LNCaP clone FGC (cell line): ENCODE measurements at places on chromosomes 5 and 9.

- DNase-seq = no peak
Measured at GRCh38 chr5:132747616-132748440, 602 bp downstream of the CCNI2 start.

- no peak for DNase-seq
Measured at GRCh38 chr9:3608011-3608410, 82.2 kb upstream of the RFX3 start.

DNA sequence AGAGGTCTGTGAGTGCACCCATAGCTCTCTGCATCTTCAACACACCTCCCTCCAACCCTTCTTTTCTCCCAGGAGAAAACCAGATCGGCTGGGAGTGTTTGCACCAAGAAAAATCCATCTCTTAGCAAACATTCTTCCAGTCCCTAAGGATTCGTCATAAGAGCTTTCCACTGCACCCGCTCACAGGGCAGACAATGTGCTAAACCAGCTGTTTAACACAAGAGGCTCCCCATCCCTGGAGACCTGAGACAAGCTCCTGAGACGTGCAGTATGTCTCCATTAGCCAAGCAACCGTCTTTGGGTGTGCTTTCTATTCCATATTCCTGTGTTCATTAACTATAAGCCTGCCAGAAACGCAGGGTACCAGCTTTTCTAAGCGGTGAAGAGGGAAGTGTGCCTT, 93.6 kb upstream of the ZNF462 start:
- no peak for DNase-seq

DNA sequence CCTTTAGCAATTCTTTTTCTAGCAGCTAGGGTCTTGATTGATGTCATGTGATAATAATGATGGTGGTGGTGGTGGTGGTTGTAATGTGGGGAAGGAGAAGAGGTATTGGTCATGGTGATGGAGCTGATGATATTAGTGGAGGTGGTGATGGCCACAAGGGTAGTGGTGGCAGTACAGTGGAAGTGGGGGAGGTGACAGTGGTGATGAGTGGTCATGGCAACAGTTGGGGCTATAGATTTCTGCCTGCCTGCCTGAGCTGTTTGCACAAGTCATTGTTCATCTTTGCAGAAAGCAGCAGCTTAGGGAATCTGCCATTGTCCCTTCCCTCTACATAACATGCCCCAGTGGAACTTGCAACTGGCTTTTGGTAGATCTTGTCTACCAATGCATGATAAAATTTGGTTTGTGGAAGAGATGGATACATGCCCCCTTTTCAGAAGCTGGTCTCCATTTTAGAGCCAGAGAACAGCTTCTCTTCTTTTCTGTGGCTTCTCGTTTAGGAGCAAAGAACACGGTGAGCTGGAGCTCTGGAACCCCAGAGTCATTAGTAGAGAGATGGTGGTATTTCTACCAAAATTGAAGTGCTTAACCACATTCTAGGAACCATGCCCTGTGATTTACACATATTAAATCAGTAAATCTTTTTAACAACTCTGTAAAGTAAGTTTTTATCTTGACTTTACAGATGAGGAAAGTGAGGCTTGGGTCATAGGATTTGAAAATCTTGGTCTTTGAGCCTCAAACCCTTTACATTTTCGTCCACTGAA, 100.3 kb downstream of the AOPEP start:
- DNase-seq = no peak

DNA sequence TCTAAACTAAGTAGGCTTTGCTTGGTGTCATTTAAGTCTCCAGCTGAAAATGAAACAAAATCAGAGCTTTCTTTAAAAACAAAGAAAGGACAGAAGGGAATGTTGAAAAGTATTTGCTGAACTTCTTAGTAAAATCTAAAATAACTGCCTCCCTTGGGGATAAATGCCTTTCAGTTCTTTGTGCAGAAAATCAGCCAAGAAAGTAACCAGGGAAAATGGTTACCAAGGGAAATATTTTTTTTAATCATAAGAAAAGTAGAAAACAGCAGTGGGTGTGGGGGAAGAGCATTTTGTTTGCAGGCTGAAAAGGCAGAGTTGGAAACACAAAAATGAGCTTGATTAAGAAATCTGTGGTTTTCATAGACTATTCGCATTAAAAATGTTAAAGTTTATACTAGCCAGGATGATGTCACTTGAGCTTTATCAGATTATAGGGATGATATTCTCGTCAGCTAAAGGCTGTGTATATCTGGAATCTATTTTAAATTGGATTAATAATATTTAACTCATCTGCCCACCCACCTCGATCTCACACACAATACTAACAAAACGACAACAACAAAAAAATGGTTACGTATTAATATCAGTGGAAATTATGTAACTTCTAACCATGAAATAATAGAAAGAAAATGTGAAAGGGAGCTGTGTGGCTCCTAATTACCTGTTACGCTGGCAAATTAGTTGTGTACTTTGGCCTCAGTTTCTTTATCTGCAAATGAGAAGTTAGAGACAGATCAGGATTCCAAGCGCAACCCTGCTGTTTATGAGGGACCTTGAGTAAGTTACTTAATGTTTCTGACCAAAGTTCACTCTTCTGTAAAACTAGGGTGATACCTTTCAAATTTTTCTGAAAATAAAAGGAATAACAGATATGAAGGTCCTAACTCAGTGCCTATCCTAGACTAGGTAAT, at the start of gene ECM2:
Gene ECM2, minus strand, starts transcription at position 51 of the 911 bp plus-strand sequence. CDS start 13,124 bp downstream, outside the sequence.
- DNase-seq = no peak

DNA sequence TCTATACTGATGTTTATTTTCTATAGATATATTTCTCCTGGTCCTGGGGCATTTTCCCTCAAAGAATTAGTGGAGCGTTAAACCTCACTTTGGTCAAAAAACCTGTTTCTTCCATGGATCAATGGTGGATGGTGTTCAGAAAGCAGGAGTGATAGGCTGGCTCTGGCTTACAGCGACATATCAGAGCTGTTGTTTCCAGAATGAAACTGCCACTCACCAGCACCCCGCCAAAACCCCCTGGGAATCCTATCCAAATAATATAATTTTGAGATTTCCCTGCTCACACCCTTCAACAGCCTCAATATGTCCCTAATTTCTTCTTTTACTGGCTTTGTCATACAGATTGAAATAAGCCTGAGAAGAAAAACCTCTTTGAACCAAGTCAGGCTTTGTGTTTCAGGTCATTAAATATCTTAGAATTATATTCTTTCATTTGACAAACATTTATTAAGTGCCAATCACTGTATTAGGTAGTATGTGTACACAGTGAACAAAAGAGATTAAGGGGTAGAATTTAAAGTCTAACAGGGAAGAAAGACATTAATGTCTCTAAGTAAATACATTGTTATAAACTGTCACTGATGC, 144.5 kb upstream of the GPR151 start:
- no peak for DNase-seq

- DNase-seq = no peak
Measured at GRCh38 chr5:81469676-81470075, 75.7 kb upstream of the ACOT12 start.

GRCh38 chr5:53932351-53932750, 371.9 kb downstream of the NDUFS4 start:
- no peak for DNase-seq

GRCh38 chr9:133131506-133131905, 10.5 kb upstream of the RALGDS start:
- no peak for DNase-seq

DNA sequence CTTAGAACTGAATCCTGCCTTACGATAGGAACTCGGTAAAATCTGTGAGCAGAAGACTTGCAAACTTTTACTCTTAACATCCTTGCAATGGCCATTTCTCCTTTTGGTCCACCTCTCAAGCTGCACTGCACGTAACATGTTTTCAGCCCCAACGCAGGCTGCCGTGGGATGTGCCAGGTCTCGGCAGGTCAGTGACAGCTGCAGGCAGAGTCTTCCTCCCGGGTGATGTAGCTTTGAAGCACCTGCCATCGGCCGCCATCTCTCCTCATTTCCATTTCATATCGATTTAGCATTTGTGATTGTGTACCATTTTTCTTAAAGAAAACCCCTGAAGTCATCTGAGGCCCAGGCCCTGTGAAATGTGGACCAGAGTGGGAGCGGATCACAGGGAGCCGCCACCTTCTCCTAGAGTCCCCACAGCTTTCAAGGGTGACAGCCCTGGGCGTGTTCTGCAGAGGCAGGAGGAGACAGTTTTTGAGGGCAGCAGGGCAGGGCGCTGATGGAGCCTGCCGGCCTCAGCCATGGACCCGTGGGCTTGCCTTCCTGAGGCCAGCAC, 25.8 kb upstream of the LPCAT1 start:
- no peak for DNase-seq

- no peak for DNase-seq
Measured at GRCh38 chr9:3337515-3338225, 188.1 kb downstream of the RFX3 start.

DNA sequence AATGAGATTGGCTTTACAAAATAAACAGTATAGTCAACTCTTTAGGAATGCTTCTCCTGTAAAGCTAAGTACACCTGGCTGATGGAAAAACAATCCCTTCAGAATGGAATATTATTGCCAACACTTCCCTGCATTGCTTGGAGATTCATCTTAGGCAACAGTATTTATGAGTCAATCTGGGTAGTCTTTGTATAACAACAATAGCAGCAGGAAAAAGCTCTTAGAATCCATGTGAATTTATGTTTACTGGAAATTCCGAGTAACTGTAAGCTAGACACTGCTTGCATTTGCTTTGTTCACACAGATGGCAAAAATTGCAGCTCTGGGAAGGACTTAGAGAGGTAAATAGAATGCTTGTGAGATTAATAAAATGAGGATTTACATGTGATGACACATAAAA, 101.7 kb upstream of the NTRK2 start:
- DNase-seq = no peak

DNA sequence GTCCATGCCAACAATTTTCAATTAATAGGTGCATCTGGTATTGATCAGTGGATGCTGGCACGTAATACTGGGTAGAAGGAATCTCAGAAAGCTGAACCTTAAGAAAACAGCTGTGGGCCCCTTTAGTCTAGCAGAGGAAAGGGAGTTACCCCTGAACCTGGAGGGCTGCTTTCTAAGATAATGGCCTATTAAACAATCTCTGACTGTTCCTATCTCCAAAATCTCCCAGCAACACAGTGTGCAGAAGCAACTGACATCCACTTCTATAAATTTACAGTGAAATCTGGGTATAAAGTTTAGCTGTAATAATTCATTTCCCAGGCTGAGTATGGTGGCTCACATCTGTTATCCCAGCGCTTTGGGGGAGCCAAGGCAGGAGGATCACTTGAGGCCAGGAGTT, 198.8 kb downstream of the MAPKAP1 start:
- no peak for DNase-seq

GRCh38 chr5:107673039-107673367, 2.3 kb upstream of the EFNA5 start:
- no peak for DNase-seq

GRCh38 chr9:136787690-136788400, 3.3 kb upstream of the TMEM141 start:
- no peak for DNase-seq

- no peak for DNase-seq
Measured at GRCh38 chr9:69740872-69741505, 18.8 kb downstream of the PTAR1 start.

- DNase-seq = no peak
Measured at GRCh38 chr5:142482207-142482606, 157.4 kb upstream of the SPRY4 start.

DNA sequence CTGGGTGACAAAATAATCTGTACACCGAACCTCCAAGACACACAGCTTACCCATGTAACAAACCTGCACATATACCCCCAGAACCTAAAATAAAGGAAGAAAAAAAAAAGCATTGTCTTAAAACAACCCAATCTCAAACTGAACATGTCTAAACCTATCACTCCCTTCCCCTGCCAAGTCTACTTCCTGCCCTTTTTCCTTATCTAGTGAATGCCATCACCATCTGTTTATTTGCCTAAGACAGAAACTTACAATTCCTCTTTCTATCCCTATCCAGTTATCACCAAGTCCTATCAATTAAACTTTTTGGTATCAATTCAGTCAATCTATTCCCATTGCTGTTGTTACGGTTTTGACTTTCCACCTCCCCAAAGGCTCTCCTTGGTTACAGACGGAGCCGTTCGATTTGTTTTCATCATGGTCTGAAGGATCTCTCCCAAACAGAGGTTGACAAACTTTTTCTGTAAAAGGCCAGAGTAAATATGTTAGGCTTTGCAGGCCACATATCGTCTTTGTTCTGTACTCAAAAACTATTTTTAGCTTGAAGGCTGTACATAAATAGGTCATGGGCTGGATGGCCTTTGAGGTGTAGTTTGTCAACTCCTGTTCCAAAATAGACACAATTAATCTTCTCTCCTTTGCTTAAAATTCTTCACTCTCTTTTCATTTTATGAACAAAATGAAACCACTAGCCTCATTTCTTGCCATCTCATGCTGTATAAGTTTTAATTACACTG, 12.1 kb downstream of the NOL8 start:
- no peak for DNase-seq

DNA sequence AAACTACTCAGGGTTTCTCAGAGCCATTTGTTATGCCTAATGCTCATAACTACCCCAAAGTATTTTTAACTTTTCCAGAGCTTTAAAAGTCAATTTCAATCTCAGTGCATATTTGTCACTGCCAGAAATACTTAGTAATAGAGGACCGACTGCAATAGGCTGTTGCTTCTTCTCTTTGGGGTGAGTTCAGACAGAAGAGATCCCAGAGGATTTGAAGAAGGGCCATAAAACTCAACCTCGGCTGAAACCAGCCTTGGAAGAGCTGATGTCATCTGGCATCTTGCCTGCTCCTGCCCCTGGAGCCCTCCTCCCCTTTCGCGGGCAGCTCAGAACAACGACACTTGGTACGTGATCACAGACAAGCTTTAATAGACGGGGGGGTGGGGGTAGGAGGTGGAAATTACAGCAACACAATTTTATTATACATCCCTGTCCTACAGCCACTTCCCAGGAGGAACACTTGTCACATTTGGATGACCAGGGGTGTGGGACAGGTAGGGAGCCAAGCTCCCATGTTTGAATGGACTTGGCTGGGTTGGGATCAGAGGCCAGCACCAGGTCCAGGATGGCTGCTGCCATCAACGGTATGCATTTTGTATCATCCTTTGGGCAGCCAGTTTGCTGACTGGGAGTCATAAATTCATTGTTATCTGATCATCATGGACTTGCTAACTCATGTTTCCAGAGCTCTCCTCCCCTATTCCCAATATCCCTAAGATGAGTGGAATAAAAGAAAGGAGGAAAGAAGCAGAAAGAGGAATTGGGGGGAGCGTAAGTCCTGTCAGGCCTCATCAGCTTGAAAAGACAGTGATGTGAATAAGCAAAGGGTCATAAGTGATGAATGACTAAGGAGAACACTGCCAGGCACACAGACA, 186.6 kb upstream of the PANK3 start:
- no peak for DNase-seq

- no peak for DNase-seq
Measured at GRCh38 chr5:107387526-107388140, 283.1 kb downstream of the EFNA5 start.

DNA sequence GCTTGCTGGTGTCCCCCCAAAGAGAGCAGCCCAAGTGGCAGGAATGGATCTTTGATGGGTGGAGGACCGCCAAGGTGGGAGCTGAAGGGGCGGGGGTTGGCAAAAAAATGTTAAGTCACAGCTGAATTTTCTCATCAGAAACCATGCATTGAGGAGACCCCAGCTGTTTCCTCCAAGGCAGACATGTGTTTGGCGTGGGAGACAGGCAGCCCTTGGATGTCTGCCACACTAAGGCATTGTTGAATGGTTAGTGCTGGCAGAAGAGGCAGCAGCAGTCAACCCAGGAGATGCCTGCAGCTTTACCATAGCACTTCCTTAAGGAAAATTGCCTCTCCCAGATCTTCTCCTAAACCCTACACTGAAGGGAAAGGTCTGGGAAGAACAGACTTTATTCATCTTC, 394.9 kb upstream of the CD180 start:
- DNase-seq = no peak

GRCh38 chr5:91018200-91018599, 364.9 kb downstream of the ARRDC3 start:
- DNase-seq = no peak

GRCh38 chr5:177455036-177455660, 8.5 kb downstream of the PRR7 start:
- DNase-seq = peak; percentile 52
